IMR-90 (cell line): ENCODE measurements at places on chromosomes 7 and 10.
A peak's percentile ranks its signal among the peaks of the same experiment; 100 is the strongest.

- no peak for DNase-seq
Observed at GRCh38 chr10:120557311-120557710, 100.3 kb downstream of the PLPP4 start.

DNA sequence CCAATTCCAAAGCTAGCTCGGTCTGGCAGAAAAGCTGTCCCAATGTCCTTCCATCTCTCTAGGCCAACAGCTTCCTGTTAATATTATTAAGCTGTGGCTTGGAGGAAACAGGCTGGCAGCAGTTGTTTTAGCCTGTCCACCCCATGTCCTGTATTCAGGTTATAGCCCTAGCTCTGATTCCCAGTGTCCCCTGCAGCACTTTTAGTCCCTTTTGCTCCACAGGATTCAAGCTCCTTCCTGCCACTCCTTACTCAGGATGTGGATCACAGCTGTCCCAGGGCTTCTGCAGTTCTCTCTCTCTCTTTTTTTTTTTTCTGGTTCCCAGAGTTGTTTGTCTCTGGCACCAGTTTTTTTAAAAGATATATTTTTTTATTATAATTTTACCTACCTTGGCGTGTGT lies 85.2 kb downstream of the PPP1R17 start:
- no peak for DNase-seq

DNA sequence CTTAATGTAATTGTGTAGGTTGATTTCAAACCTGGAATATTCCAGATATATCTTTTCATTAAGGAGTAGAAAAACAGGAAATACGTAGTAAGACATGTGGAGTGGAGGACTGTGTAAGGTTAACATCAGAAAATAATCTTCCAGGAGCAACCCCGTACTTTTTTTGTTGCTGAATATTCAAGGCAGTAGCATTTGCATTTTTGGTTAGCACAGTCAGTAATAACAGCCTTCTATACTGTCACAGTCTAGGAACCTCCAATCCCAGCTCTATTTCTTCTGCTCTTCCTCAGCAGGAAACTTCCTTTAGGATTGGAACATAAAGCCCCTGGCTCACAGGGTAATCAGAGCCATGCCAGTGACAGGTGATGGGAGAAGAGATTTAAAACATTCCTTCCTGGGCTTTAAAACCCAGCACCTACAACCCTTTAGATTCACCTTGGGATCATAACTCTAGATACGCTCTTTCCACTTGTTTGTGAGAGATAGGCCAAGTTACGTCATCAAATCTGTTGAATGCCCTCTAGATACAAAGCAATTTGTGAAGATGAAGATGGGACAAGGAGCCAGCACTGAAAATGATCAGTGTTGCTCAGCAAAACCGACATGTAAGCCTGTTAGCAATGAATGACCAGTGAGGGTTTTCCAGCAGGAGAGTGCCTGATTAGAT lies 248.5 kb upstream of the NPY start:
- no peak for DNase-seq

DNA sequence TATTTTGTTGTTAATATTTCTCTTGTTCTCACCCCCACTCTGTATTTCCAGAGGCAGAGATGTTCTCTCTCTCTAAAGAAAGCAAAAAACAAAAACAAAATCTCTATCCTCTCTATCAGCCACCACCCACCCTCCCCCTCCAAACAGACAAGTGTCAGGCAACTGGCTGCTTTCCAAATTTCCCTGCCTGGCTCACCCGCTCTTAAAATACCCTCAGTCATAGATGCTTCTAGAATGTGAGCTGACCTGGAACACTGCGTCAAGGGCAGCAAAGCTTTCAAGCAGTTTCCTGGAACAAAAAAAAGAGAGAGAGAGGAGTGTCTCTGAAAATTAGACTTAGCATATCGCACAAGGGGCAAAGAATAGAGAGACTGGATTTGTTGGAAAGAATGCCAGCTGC lies 341.0 kb upstream of the ZMIZ1 start:
- no peak for DNase-seq

- no peak for DNase-seq
Observed at GRCh38 chr7:18407385-18407784, 88.2 kb upstream of the HDAC9 start.

- DNase-seq: peak; percentile 65
Observed at GRCh38 chr7:30845426-30846135, 66.1 kb upstream of the AQP1 start.

GRCh38 chr10:88598055-88598454 lies 11.5 kb downstream of the LIPJ start:
- DNase-seq: no peak

GRCh38 chr7:138875794-138876193 lies 77.8 kb upstream of the ATP6V0A4 start:
- peak; percentile 96 for DNase-seq

DNA sequence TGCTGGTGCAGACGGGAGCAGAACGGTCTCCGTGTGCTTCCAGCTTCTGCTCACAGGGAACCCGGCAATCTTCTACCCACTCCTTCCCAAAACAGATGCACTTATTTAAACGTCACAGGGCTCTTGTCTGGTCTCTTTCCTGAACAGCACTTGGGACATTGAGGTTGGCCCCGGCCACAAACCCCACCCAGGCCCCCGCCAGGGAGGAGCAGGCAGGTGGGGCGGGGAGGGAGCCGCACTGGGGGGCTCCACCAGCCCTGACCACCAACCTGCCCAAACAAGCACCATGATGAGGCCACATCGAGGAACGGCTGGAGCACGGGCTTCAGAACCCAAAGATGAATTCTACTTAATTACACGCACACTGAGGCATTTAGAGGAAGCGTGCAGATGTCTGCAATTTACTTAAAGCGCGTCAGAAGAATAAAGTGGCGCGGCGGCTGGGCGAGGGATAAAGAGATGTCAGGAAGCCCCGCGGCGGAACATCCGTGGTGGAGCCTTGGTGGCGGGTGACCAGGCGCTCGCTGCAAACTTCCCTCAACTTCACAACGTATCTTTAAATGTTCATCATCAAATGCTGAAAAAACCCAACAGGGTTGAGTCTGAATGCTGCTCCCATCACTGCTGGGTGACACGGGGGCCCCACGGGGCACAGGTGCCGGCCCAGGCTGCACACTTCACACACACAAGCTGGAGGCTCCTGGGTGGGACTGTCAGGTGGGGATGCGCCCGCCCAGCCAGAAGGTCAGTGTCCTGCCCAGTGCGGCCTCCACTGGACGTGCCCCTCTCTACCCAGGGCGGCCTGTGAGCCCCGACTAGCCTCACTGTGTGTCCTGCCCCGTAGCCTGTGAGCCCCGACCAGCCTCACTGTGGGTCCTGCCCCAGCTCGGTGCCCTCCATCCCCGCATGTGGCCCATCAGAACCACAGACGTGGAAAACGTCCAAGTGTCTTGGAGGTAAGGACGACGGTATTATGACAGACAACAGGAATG lies 279.2 kb downstream of the MAD1L1 start:
- DNase-seq: no peak

DNA sequence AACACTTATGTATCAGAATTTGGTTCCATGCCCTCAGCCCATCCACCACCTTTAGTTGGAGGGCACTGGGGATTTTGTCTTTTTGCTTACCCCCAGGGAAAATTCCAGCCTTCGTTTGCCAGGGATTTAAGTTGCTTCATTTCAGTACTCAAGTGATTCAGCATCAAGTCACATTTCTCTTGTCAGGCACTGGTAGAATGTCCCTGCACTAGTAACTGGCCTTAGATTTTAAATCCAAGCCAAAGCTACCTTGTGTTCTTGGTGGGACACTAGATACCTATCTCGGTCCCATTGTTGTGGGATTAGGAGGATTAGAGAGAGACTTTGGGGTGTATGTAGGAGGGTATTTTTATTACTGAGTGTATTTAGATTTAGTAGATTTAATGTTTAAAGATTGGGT lies 613.1 kb downstream of the SUGCT start:
- peak; percentile 32 for DNase-seq

DNA sequence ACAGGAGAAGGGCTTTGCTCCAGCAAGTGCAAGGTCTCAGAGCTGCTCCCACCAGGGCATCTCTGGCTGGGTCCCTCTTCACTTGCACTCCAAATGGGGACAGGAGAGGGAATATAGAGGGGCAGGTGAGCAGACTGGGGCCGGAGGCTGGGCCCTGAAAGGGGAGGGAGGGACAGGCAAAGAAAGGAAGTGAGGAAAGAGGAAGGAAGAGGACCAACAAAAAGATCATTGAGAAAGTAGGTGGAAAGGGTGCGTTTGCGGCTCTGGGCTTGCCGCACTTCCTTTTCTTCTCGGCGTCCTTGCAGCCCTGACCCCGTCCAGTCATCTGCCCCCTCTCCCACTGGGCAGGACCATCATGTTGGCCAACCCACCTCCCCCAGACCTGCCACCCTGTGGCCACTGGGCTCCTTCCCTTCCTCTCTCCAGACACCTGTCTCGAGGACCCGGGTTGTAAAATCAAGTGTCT lies 14.0 kb downstream of the ITPRIP start:
- no peak for DNase-seq
